ENCODE measurements at places on chromosomes 1 and 21. TPM values are rescaled to one million over a fixed set of nuclear protein-coding genes. Genes with fewer than 3 reads are reported as not detected.

DNA sequence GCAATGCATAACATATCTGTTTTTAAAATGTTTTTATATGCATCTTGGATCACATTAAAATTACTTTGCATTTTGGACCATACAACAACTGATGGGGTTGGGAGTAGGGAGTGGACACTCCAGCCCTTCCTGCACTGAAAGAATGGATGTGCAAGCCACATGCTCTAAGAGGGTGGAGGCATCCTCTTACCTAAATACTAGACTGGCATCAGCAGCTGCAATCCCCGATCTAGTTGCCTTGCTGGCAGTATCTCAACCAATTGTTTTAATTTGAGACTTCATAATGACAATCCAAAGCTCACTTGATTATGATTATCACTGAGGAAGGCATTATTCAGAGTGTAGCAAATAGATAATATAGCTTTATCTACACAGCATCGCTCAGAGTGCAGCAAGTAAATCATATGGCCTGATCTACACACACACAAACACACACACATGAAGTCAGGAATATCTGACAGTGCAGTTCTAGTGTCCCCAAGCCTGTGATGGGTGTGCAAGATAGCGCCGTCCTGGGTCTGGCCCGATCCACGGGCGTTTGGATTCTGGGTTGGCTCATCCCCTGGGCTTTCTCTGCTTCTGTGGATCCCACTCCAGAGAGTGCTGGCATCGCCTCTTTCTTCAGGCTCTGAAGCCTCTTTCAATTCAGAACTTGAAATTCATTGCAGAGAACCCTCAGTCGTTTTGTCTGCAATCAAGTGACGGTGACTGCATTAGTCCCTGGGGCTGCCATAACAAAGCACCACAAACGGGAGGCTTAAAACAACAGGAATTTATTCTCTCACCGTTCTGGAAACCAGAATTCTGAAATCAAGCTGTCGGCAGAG, 181.3 kb downstream of the ETS2 start:
- peak overlapping the region; percentile 71 for H3K27ac ChIP-seq
- no peak overlapping the region for H3K4me3 ChIP-seq
- no peaks in the 10 kb centered on the region for H3K27me3 ChIP-seq
- no peak for DNase-seq
- no peaks in the 10 kb centered on the region for H3K36me3 ChIP-seq

- no peaks in the 10 kb centered on the region for H3K4me1 ChIP-seq
- no peaks in the 10 kb centered on the region for H3K36me3 ChIP-seq
- DNase-seq = no peak
- no peak overlapping the region for H3K27ac ChIP-seq
- H3K27me3 ChIP-seq = no peaks in the 10 kb centered on the region
These were observed 36.9 kb upstream of the HIVEP3 start for GRCh38 chr1:41955461-41956159.

Gene HSD11B1
- not detected for total RNA-seq

DNA sequence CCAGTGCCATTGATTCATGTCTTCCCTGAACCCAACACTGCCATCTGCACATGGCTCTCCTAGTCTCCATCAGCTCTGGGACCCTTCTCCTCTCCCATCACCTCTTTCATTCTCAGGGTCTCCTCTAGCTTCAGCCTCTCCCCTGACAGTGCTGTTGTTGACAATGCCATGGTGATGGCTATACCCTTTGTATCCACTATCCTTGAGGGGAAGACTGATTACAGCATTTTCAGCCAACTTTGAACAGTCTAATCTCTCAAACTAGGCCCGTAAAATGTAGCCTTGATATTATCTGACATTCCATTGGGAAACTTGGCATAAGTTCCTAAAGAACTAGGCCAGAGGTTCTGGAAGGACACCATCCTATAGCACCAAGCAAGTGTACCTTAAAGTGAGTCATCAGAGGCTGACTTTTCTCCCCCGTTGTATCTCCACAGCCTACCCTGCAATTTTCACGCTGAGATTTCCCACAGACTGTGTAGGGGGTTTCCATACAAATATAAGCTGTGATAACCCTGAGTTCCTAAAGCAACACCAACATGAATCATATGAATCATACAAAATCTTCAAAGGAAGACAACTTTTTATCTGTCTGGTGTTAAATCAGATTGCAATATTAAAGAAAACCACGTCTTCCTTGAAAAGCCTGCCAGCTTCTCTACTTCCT, 5.8 kb downstream of the HAO2 start:
- H3K4me1 ChIP-seq = no peaks in the 10 kb centered on the region
- DNase-seq = peak; percentile 64
- H3K27me3 ChIP-seq = peaks cover 3% of the 10 kb centered on the region
- H3K27ac ChIP-seq = no peak overlapping the region

Gene H6PD
- 29.8 TPM for total RNA-seq

Gene OR2T10
- total RNA-seq = not detected

DNA sequence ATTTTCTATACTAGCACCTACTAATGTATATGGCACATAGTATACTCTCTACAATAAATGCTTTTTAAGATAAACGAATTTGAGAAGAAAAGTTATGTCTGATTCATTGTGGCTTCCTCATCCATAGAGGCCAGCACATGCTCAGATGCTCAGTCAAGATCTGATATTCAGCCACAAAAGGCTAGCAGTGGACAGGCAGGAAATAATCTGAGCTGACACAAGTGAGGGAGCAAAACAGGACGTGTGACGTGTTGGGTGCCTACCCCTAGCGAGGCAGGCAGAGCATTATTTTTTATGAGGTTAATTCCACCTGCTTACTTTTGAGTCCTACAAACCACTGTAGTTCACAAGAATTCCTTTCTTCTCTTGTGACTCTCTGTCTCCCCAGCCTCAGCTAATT, 550.9 kb downstream of the SMYD3 start:
- no peaks in the 10 kb centered on the region for H3K27me3 ChIP-seq
- no peak overlapping the region for H3K4me3 ChIP-seq
- no peak for DNase-seq
- peaks cover 3% of the 10 kb centered on the region for H3K4me1 ChIP-seq
- H3K27ac ChIP-seq = no peak overlapping the region
- H3K36me3 ChIP-seq = no peaks in the 10 kb centered on the region

Gene FCRL6
- not detected for total RNA-seq

Gene BRINP2
- 20.6 TPM for total RNA-seq

- no peaks in the 10 kb centered on the region for H3K4me1 ChIP-seq
- H3K27me3 ChIP-seq = no peaks in the 10 kb centered on the region
- no peak within 1 kb of the TSS for H3K27ac ChIP-seq
- H3K4me3 ChIP-seq = peak within 1 kb of the TSS; percentile 44
These were observed at the start of gene RAB42 for GRCh38 chr1:28591708-28592320. Gene RAB42, plus strand, starts transcription at chr1:28592265. Its CDS starts 247 bp downstream, at chr1:28592512.

DNA sequence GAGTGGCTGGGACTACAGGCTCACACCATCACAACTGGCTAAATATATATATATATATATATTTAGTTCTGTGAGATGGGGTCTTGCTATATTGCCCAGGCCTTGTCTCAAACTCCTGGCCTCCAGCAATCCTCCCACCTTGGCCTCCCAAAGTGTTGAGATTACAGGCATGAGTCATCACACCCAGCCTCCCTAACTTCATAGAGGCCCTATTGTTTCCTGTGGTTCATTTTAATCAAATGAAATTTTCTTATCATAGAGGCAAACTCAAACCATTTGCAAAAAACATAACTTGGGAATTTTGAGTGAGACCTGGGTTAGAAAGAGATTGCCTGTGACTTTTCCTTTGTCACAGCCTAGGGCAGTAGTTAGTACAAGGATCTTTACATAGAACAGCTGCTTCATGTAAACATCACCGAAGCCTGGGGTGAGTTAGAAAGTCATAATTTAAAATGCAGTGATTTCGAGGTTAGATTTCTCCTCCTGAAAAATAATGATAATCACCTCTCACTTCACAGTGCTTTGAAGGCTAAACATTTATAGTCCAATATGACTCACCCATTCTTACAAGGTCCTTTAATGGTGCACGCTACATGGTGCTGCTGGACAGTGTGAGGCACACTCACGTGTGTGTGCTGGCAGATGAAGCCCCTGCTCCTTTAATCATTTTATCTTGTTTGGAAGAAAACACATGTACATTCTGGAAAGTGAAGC, 188.9 kb downstream of the RHOU start:
- H3K4me3 ChIP-seq = no peak overlapping the region
- no peak for DNase-seq
- no peaks in the 10 kb centered on the region for H3K36me3 ChIP-seq
- H3K27me3 ChIP-seq = peaks cover 7% of the 10 kb centered on the region
- H3K27ac ChIP-seq = no peak overlapping the region

- H3K4me1 ChIP-seq = peaks cover 23% of the 10 kb centered on the region
- H3K4me3 ChIP-seq = no peak overlapping the region
- H3K27me3 ChIP-seq = no peaks in the 10 kb centered on the region
- DNase-seq = no peak
- peak overlapping the region; percentile 69 for H3K27ac ChIP-seq
These were observed 10.7 kb upstream of the CCN1 start for GRCh38 chr1:85569737-85570404.

- no peak for DNase-seq
- no peaks in the 10 kb centered on the region for H3K27me3 ChIP-seq
These were observed 6.3 kb downstream of the PIGR start for GRCh38 chr1:206939841-206940587.

- peaks cover 9% of the 10 kb centered on the region for H3K36me3 ChIP-seq
- peaks cover 38% of the 10 kb centered on the region for H3K4me1 ChIP-seq
- peak overlapping the region; percentile 65 for H3K4me3 ChIP-seq
- DNase-seq = no peak
- peak overlapping the region; percentile 59 for H3K27ac ChIP-seq
These were observed 2.8 kb downstream of the SRSF10 start for GRCh38 chr1:23977187-23977853.

Gene ZBTB40
- 14.1 TPM for total RNA-seq

- no peaks in the 10 kb centered on the region for H3K4me1 ChIP-seq
- no peak overlapping the region for H3K4me3 ChIP-seq
- no peaks in the 10 kb centered on the region for H3K36me3 ChIP-seq
- H3K27ac ChIP-seq = no peak overlapping the region
These were observed 140.4 kb upstream of the KCNE2 start for GRCh38 chr21:34223376-34223775.

GRCh38 chr1:165856606-165857005, 29.2 kb downstream of the UCK2 start:
- DNase-seq = no peak
- peaks cover 28% of the 10 kb centered on the region for H3K4me1 ChIP-seq
- H3K27ac ChIP-seq = no peak overlapping the region
- H3K4me3 ChIP-seq = no peak overlapping the region
- peaks cover 5% of the 10 kb centered on the region for H3K27me3 ChIP-seq
- H3K36me3 ChIP-seq = no peaks in the 10 kb centered on the region

DNA sequence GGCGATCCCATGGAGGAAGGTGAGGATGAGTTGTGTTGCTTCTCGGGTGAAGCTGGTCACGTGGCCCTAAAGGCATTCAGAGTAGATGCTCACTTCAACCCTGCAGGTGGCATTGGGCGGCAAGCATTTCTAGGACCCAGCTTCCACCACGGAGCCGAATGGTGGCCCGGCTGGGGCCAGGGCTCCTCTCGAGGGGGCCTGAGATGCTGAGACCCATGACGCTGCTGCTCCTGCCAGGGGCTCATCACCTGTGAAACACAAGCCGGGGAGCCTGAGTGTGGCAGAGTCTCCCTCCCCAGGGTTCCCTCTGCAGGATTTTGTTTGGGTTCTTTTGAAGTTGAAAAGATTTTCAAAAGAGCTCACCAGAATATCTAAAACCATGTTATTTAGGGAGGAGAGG, 41.2 kb downstream of the ABCG1 start:
- H3K36me3 ChIP-seq = no peaks in the 10 kb centered on the region
- H3K4me3 ChIP-seq = no peak overlapping the region
- peaks cover 10% of the 10 kb centered on the region for H3K4me1 ChIP-seq
- no peaks in the 10 kb centered on the region for H3K27me3 ChIP-seq

DNA sequence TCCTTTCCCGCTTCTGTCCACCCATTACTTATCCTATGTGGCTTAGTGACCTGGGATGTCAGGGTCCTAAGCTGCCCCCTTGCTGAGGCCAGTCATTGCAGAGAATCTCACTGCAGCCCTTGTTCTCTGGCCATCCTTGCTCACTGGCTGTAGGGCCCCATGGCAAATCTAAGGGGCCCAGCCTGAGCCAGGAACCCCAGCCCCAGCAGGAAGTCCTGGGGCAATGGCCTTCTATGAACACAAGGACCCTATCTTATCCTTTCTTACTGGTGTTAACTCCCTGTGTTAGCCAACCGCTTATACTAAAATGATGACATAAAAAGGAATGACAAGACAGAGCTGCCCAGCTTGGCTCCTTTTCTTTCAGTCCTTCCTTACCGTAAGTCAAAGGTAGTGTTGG, 29.9 kb downstream of the DHCR24 start:
- no peak for DNase-seq
- H3K4me3 ChIP-seq = no peak overlapping the region
- H3K27ac ChIP-seq = no peak overlapping the region
- peaks cover 9% of the 10 kb centered on the region for H3K4me1 ChIP-seq
- peaks cover 21% of the 10 kb centered on the region for H3K36me3 ChIP-seq
- no peaks in the 10 kb centered on the region for H3K27me3 ChIP-seq

DNA sequence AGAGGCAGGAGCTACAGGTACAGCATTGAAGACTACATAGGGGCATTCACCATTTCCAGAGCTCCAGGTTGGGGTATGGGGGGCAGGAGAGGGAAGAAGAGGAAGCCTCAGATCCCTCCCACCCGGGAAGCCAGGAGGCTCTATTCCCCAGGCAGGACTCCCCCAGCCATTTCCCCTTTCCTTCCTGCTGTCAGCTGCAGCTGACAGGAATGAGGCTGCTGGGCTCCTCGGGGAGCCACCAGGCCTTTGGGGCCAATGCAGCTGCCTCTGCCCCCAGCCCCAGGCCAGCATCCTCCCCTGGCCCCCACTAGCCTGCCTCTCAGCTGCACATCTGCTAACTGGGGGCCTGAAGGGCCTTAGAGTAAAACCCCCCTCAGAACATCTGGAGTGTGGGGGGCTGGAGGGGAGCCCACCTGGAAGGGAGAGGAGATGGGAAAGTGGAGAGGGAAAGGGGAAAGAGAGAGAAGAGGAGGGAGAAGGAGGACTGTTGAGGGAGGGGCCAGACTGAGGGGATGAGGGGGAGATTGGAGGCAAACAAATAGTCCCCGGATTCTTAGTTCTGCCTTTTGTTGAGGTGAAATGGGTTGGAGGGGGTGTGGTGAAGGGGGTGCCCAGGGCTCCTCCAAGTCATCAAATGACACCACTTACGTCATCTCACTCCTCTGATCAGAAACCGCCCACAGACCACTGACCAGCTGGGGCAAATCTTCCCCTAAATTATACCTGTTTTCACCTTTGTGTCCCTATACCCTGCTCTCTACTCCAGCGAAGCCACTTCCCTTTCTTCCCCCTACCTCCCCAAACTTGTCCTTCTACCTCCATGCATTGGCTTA, 58.0 kb downstream of the LGR6 start:
- no peaks in the 10 kb centered on the region for H3K4me1 ChIP-seq
- no peaks in the 10 kb centered on the region for H3K36me3 ChIP-seq
- DNase-seq = no peak
- H3K27me3 ChIP-seq = no peaks in the 10 kb centered on the region
- no peak overlapping the region for H3K4me3 ChIP-seq

DNA sequence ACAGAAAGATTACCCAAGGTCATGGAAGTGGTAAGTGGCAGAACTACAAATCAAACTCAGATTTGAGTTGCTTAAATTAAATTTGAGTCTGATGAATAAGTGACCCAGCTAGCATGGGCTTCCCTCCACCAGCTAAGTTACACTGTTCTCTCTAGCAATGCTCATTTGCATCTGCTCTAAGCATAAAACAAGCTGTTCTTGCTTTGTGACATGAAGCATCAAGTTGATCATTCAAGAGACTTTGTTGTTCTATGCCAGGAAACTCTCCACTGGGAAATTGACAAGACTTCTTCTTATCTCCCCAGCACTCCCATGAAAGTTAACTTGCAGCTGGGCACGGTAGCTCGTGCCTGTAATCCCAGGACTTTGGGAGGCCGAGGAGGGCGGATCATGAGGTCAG, 49.0 kb downstream of the SERBP1 start:
- peaks cover 3% of the 10 kb centered on the region for H3K4me1 ChIP-seq
- H3K27ac ChIP-seq = no peak overlapping the region
- no peak overlapping the region for H3K4me3 ChIP-seq
- H3K36me3 ChIP-seq = no peaks in the 10 kb centered on the region
- H3K27me3 ChIP-seq = no peaks in the 10 kb centered on the region

Gene BTBD8
- 6.6 TPM for total RNA-seq
